ENCODE measurements at places on chromosomes 7 and 10.

- no peak for DNase-seq
Measured at GRCh38 chr10:93601146-93601773, at the start of gene RBP4. Gene RBP4 (minus strand): TSS chr10:93601235. CDS start chr10:93601028, 207 bp downstream.

- DNase-seq = peak; percentile 58
Measured at GRCh38 chr10:69413221-69413865, 3.4 kb downstream of the TACR2 start.

GRCh38 chr7:130939321-130940095, 205.5 kb upstream of the KLF14 start:
- DNase-seq = no peak

- no peak for DNase-seq
Measured at GRCh38 chr10:23522345-23522744, 83.5 kb downstream of the OTUD1 start.

GRCh38 chr10:77944519-77944918, 18.0 kb upstream of the DLG5 start:
- DNase-seq = no peak

GRCh38 chr7:112262855-112263487, 56.5 kb downstream of the ZNF277 start:
- no peak for DNase-seq

DNA sequence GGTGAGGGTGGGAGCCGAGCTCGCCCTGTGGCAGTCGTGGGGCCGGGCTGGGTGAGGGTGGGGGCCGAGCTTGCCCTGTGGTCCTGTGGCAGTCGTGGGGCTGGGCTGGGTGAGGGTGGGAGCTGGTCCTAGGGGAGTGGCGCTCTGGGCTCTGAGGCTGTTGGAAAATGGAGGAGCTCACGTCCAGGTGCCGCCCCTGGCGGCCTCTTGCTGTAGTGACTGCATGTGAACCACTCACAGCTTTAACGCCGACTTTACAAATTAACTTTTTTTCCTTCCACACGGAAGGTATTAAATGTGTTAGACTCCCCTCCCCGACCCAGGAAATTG, 312.6 kb downstream of the WDR37 start:
- peak; percentile 64 for DNase-seq

GRCh38 chr7:15498465-15498864, 63.4 kb downstream of the AGMO start:
- no peak for DNase-seq

- peak; percentile 69 for DNase-seq
Measured at GRCh38 chr10:9331583-9332008, 1277.1 kb downstream of the GATA3 start.

GRCh38 chr10:126663328-126663727, 7.2 kb downstream of the C10orf90 start:
- DNase-seq = no peak

DNA sequence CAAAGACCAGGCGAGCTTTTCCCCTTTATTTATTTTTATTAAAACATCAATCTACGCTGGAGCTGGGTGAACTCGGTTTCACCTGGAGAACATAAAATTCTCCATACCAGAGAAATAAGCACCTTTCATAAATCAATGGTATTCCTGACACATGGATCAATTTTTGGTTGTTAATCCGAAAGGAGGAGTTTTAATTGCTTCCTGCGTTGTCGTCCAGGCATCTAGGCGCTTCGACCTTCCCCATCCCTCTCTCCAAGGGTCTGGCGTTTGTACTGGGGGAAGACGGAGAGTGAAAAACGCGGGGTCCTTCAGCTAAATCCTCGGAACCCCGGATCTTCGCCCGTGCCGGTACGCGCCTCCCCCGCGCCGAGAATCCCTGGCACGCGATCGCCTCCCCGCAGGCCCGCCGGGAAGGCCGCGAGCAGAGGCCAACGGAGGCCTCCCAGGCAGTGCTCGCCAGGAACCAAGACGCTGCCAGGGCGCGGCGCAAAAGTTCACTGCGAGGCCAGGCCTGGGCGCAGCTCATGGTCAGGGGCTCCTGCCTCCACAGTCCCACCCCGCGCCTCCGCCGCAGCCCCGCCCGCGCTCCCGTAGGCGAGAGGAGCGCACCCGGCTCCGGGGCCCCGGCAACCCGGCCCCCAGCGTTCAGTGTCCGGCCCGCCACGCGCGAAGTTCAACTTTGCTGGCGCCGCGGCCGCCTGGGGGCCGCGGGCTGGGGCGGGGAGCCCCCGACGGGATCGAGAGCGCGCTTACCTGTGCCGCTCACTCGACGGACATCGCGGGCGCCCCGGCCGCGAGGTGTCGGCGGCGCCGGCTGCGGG, 8.3 kb upstream of the EBF3 start:
- DNase-seq = peak; percentile 46

DNA sequence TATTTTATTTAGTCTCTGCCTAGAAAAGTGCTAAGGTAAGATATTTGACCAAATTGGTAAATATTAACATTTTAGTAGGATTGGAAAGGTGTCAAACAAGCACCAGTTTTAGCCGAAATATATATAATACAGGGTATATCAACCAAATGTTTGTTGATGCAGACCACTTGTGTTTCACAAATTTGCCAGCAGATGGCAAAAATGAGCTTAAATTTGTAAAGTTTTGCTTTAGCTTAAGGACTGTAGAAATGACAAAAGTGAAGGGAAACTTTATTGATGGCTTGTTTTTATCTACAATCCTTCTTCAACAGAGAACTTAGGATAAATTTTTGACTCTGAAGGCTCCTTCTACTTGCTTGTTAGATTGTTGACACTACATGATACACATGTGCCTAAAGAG, 4.8 kb upstream of the POLR1F start:
- DNase-seq = peak; percentile 54

DNA sequence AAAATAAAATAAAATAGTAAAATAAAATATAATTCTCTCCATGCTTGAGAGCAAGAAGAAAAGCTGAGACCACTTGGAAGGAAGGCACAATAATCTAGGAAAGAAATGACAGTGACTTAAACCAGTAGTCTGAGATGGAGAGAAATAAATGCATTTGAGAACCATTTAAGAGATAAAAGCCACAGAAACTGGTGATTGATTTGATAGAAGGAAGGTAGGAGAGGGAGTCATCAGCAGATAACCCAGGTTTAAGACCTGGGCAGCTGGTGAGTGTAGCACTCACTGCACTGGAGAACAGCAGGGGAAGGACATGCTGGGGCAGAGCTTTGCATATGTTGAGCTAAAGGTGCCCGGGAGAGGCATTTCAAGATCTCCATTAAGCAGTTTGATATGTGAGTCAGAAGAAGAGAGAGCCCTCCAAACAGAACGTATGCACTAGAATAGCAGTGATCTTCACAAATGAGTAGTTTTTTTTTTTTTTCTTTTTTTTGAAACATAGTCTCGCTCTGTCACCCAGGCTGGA, 268.0 kb downstream of the DYNC1I1 start:
- no peak for DNase-seq

- DNase-seq = no peak
Measured at GRCh38 chr10:112202561-112203241, 19.1 kb upstream of the GPAM start.

DNA sequence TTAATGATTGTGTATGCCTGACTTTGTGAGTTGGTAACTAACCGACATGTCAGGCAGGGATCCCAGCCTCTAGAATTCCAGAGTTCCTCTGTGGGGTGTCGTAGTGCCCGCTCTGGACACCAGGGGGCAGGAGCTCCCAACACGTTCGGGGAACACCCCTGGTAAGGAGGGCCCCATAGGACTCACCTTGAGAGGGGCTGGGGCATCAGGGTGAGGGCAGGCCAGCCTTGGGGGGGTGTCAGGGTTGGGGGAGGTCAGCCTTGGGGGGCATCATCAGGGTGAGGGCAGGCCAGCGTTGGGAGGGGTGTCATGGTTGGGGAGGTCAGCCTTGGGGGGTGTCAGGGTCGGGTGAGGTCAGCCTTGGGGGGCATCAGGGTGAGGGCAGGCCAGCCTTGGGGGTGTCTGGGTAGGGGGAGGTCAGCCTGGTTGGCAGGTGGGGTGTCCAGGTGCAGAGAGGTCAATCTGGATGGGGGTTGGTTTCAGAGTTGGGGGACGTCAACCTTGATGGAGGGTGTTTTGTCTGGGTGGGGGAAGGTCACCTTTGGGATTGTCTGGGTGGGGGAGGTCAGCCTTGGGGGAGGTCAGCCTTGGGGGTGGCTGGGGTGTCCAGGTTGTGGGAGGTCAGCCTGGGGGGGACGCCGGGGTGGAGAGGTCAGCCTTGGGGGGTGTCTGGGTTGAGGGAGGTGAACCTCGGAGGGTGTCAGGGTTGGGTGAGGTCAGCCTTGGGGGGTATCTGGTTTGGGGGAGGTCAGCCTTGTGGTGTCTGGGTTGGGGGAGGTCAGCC, 45.6 kb upstream of the SUN1 start:
- DNase-seq = peak; percentile 71

DNA sequence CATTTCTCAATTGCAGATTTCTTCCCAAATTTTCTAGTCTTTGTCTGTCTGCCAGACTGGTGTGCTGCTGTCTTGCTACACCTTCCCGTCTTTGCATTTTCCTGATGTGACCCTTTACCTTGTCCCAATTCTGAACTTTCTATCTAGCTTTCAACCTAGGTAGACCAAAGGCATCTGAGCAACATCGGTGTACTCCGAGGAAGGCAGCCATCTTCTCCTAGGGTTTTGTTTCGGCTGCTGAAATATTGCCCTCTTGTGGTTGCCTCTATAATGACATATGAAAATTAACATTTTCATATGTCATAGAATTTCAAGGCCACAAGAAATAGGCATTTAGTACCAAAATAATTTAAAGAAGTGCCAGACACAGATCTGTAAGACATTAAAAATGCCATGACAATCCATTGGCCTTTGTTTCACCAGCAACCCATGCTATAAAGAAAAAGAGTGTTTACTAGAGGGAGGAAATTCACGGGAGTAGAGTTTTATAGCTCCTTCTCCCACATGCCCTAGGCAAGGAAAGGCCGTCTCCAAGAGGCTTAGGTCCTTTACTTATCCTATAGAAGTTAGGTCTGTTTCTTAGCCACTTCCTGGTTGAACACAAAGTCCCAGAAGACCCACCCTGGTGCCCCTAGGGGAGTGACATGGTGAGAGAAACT, 23.4 kb downstream of the OR9A2 start:
- DNase-seq = no peak

GRCh38 chr10:127649642-127650041, 87.3 kb upstream of the FOXI2 start:
- DNase-seq = no peak

- no peak for DNase-seq
Measured at GRCh38 chr10:86538547-86538946, 17.0 kb upstream of the WAPL start.

- DNase-seq = no peak
Measured at GRCh38 chr7:45203459-45203858, 45.9 kb downstream of the RAMP3 start.

DNA sequence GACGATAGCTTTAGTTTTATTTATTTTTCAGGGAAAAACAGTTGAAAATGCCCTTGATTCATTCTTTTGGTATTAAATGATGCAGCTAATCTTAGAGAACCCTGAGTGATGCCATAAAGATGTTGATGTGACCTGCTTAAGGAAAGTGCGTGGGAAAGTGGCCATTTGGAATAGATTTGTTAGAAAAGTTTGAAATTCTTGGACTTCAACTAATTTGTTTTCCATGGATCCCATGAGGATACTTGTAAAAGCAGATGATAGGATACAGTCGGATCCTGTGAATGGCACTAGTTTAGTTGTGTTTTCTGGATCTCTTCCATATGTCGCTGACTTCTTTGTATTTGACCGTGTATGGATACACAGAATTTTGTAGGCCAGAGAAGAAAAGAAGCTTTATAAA, 69.0 kb downstream of the SEPTIN7 start:
- DNase-seq = no peak

DNA sequence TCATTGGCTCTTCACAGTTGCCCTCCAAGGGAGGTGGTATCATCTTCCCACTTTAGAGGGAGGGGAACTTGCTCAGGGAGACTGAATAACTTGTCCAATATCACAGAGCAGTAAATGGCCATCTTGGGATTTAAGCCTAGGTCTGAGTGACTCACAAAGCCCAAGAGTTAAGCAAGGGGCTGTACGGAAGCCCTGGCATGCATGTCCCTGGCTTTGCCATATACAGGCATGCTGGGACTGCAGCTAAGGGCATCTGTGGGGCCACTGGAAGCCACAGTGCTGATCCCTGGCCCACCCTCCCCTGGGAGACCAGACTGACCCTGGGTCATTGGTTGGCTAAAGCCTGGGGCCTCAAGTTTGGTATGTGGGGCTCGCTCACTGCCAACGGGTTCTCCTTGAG, 3.1 kb downstream of the VSIR start:
- DNase-seq = no peak

GRCh38 chr7:107678110-107678753, 17.6 kb downstream of the SLC26A4 start:
- DNase-seq = no peak

DNA sequence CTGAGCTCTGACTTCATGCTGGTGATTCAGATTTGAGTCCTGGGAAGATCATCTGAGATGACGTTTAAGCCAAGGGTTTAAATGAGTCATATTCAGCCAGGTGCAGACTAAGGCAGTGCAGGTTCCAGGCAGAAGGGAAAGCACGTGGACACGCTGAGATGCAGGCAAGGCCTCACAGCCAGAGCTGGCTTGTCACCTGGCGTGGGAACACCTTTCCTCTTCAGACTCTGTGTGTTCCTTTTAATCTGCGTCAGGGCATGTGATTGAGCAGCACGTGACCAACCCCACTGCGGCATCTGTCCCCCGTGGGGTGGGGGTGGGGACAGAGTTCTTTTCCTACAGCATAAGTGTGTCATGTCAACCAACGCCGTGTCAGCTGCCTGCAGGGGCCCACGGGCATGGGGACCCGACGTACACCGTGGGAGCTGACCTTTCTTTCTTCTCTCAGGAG, 10.7 kb upstream of the IDI2 start:
- no peak for DNase-seq

DNA sequence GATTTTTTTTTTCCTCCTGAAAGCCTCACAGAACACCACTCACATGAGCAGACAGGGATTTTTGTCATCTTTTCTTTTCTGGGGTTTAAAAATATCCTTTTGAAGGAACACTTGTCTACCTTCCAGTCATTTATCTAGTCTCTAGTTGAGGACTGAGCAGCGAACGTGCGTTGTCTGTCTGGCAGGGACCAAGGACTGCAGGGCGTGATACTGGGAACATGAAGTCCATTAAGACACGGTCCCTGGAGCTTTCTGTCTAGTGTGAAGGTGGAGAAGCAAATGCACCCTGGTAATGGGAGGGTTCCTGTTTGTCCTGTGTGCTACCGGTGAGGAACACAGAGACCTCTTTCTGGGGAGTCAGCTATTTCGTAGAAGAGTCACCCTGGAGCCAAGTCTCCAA, 207.4 kb downstream of the TMEM178B start:
- no peak for DNase-seq

- DNase-seq = no peak
Measured at GRCh38 chr10:132972986-132973902, 30.9 kb upstream of the CFAP46 start.

DNA sequence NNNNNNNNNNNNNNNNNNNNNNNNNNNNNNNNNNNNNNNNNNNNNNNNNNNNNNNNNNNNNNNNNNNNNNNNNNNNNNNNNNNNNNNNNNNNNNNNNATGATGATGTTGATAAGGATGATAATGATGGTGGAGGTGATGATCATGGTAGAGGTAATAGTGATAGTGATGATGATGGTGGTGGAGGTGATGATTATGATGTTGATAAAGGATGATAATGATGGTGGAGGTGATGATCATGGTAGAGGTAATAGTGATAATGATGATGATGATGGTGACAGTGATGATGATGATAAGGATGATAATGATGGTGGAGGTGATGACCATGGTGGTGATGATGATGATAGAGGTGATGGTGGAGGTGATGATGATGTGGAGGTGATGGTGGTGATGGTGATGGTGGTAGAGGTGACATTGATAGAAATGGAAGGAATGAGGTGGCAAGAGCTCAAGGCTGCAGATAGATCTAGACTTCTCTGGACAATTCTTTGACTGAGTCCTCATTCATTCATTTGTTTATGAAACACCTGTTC, 47.8 kb downstream of the FAM20C start:
- no peak for DNase-seq

- no peak for DNase-seq
Measured at GRCh38 chr10:105644091-105644490, 1003.0 kb downstream of the SORCS3 start.

All from kidney (tissue), 22 donors.